Endothelial cell of umbilical vein (primary cell): ENCODE measurements at places on chromosomes 1 and 21. TPM values are rescaled to one million over a fixed set of nuclear protein-coding genes. Genes with fewer than 3 reads are reported as not detected.

The CHI3L2 gene
- not detected in 2 replicates for total RNA-seq

The MAGOH gene
- total RNA-seq, result 59.8 and 60.1 TPM in 2 replicates

The CFAP74 gene
- not detected in 2 replicates for total RNA-seq

The CACNA1S gene
- total RNA-seq, result not detected in 2 replicates

GRCh38 chr1:230170622-230171021 is 103.6 kb downstream of the GALNT2 start:
- DNase-seq, result no peak

GRCh38 chr1:53543130-53543777 is 84.1 kb downstream of the DMRTB1 start:
- no peak for DNase-seq

DNA sequence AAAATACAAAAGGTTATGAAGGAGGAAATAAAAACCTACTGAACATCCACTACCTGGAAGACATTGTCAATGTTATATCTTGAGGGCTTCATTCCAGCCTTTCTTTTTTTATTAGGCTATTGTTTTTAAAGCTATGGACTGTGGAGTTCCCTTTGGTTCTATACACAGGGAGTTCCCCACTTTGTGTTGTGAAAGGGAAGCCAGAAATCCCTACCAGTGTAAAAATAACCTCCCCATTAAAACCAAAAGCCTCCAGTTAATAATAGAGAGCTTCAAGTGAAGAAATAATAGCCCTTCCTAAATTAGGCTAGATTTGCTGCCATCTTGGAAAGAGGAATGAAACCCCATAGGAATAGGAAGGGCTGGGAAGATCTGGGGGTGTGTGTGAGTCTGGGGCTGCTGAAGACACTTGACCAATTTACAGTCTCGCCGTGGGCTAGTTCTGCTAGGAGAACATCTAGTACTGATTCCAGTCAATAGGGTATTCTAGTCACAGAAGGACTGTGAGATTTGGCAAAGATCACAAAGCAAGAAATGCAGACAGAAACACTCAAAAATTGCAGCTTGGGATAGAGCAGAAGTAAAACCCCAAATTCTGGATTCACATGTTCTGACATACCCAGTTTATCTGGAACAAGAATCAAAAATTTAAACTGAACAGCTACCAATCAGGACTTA is 32.4 kb upstream of the PTGFRN start:
- peak; percentile 32 for DNase-seq

DNA sequence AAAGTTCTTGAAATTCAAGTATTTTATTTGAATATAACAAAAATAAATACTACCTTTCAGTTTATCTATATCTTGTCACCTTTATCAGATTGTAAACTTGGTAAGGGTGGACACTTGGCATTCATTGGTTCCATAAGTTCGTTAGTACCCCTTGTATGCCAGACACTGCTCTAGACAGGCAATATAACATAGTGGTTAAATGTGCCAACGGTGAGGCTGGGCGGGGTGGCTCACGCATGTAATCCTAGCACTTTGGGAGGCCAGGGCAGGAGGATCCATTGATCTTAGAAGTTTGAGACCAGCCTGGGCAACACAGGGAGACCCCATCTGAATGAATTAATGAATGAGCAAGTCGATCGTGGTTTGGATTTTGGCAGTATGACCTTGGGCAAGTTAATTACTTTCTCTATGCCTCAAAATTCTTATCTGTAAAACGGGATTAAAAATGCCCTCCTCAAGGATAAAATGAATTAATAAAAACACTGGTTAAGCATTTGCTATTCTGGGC is 26.3 kb upstream of the SH3D21 start:
- no peak for DNase-seq

DNA sequence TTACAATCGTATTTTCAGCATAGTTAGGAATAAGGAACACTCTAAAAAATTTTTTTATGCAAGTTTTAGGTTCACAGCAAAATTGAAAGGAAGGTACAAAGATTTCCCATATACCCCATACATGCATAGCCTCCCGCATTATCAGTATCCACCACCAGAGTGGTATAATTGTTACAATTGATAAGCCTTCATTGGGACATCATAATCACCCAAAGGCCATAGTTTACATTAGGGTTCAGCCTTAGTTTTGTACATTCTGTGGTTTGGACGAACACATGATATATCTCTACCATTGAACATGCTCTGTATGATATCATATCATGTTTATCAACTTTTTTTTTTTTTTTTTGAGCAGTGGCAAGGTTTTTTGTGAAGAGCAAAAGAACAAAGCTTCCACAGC is 180.0 kb downstream of the SDCCAG8 start:
- DNase-seq, result no peak

GRCh38 chr1:91895832-91896556 is 10.0 kb upstream of the TGFBR3 start:
- DNase-seq, result no peak

GRCh38 chr1:18996548-18997177 is 40.2 kb upstream of the IFFO2 start:
- no peak for DNase-seq
